ENCODE measurements at places on chromosomes 12 and 14.

- no peak for DNase-seq
Observed at GRCh38 chr12:114636723-114637480, 47.1 kb downstream of the TBX3 start.

DNA sequence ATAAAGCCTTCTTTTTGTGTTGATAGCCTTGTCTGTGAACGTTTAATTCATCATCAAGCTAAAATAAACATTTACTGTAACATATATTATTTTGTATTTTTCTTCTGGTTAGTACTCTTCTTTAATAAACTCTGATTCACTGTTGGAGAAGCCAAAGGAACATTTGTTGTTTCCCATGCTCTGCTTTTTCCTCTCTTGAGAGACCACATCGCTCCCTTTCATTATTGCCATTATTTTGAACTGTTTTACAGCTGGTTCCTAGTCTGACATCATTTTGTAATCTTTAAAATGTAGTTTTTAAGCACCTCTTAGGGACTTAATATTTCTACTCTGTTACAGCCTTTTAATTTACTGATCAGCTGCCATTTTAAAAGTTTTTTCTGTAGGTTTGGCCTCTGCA lies 301.8 kb downstream of the NPAS3 start:
- no peak for DNase-seq

DNA sequence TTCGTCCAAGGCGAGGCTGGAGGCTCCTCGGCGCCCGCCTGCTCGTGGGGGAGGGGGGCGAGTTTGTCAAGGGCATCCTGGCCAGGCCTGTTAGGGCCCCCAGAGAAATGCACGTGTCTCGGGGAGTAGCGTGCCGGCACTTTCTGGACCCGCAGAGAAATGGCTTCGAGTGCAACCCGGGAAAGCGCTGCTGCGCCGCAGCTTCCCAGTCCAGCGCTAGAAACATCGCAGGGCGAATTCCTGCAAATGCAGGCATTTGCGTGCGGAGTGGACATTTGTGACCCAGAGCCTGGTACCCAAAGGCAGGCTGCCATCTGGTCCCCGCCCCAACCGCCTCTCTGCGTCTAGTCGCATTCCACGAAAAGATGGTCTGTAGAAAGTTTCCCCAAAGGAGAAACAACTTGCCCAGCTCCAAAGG lies 756 bp downstream of the LGR5 start:
- peak; percentile 19 for DNase-seq

- no peak for DNase-seq
Observed at GRCh38 chr14:74577247-74577947, 34.6 kb downstream of the LTBP2 start.

DNA sequence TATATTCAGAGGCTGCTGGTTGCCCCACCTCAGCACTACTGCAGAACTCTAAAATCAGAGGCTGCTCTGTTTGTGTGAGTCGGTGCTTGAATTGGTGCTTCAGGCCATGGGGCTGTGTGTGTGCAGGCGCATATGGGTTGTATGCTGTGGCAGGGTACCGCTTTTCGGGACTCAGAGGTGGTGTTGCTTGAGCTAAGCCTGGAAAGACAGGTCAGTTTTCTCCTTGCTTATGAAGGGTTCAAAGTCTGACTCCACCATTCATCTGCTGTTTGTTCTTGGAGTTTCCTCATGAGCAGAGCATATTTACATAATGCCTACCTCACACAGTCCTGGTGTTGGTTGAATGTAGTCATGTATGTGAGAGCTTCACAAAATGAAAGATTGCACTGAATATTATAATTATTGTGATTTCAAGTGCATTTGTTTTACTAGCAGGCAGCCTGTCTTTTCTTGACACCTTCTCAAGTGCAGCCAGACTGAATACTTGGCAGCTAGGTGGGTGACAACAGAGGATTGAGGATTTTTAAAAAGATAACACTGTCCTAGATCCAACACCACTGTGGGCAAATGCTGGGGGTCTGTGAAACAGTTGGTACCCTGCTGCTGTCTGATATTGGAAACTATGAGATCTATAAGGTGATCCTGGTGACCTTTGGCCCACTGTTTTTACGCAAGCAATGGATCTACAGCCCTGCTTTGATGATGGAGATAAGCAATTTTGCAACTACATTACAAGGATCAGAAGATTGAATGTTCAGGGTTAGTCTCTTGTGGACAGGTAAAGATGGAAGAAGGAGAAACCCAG lies 1.0 kb upstream of the ANG start:
- no peak for DNase-seq

DNA sequence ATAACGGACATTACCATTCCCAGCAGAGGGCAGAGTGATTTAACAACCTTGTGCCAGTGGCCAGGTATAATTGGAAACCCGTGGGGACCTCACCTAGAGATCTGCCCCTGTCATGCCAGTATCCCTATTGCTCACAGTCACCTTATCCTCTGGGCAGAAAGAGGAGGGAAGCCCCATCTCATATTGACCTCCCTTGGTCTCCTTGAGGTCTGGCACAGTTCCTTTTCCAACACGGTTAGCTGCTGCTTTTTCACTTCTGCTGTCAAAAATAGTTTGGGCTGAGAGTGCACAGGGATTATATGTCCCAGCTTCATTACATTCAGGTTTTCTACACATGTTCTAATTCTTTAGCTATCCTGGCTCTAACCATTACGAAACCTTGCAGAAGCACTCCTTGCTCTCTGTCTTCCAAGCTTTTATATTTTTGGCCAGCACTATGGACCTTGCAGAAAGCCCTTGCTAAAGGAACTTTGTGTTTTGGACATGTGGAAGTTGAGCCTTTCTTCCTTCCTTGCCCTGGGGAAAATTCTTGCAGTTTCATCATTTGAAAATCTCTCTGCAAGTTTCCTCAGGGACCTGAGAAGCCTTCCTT lies 111.7 kb upstream of the MIS18BP1 start:
- peak; percentile 1 for DNase-seq

DNA sequence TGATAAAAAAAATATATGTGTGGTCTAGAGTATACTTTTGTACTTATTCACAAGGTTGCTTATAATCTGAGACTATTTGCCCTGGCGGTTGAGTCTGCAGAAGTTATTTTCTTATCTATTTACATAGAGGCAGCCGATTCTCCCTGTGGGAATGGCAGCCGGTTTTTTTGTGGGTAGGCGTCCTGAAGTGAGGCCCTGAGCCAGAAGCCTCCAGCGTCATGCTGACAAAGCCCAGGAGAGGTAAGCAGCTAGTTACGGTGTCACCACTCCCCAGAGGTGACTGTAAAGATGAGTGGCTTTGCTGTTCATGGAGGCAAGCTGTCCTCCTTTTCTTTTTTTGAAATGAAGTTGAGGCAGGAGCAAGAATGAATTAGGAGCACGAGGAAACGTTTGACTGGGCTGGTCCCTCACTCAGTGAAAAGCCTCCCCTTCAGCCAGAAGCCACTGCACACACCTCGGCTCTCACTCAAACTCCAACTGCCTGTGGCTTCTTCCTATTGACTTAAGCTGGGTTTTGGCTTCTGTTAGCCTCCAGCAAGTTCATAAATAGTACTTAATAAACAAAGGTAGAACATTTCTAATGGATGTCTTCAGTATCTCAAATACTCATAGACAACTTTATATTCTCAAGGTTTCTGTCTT lies 21.5 kb downstream of the PAX9 start:
- DNase-seq: no peak

GRCh38 chr14:94485944-94486841 lies 10.2 kb upstream of the SERPINA9 start:
- no peak for DNase-seq

GRCh38 chr14:59155886-59156285 lies 32.6 kb upstream of the DAAM1 start:
- DNase-seq: no peak

DNA sequence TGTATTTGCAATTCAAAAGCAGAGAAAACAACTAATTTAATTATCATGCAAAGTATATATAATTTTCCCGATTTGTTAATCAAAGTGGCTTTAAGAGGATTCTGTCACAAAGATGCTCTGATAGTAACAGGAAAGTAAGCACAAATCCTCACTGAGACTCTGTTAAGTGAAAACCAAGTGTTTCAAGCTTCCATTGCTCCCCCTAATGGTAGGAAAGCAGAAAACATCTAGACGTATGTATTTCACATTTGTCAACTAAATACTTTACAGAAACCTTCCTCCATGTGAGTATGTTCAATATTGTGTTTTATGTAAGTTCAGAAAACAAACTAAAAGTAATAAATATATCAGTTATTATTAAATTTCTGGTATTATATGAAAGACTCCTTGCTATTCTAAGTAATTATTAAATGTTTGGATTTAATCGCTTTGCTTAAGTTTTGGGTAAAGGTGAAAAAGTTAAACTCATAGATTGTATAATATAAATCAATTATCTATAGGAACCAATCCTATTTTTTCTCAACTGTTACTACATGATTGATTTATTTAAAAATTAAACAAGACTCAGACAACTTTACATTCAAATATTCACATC lies 1.5 kb upstream of the NTS start:
- DNase-seq: peak; percentile 81

GRCh38 chr12:49341777-49342065 lies 4.7 kb upstream of the C1QL4 start:
- DNase-seq: no peak

- no peak for DNase-seq
Observed at GRCh38 chr14:101408077-101408831, 153.0 kb upstream of the DIO3 start.

DNA sequence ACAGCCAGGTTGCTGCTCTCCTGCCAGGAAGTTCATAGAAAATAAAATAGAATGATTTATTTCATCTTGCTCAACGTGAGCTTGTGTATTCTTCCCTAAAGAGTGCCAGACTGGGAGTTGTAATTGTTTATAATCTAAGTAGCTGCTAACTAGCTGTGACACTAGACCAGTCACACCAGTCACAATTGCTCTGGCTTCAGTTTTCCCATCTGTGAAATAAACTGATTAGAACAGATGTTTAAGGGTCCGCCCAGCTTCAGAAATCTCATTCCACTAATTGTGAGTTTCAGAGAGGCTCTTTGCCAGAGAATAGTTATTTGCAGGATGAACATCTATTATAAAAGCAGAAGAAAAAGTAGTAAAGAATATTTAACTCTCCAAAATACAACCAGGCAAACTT lies 55.6 kb upstream of the ZDHHC17 start:
- DNase-seq: no peak

- DNase-seq: no peak
Observed at GRCh38 chr12:21580748-21581516, 23.7 kb downstream of the GYS2 start.

DNA sequence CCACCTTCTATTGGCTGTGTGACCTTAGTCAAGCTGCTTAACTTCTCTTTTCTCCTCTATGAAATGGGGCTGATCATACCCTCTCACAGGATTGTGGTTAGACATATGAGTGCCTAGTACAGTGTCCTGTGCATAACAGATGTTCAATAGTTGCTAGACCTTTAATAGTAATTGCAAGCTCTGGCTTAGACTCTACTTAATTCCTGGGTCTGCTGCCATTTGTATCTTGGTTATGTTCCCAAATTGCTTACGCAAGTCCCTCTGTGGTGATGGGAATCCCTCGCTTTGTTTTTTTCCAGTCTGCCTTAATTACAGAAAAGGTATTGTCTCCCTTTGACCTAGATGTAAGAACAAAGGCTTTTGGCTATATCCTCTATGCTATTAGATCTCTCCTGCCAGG lies 15.1 kb downstream of the SUDS3 start:
- DNase-seq: no peak

DNA sequence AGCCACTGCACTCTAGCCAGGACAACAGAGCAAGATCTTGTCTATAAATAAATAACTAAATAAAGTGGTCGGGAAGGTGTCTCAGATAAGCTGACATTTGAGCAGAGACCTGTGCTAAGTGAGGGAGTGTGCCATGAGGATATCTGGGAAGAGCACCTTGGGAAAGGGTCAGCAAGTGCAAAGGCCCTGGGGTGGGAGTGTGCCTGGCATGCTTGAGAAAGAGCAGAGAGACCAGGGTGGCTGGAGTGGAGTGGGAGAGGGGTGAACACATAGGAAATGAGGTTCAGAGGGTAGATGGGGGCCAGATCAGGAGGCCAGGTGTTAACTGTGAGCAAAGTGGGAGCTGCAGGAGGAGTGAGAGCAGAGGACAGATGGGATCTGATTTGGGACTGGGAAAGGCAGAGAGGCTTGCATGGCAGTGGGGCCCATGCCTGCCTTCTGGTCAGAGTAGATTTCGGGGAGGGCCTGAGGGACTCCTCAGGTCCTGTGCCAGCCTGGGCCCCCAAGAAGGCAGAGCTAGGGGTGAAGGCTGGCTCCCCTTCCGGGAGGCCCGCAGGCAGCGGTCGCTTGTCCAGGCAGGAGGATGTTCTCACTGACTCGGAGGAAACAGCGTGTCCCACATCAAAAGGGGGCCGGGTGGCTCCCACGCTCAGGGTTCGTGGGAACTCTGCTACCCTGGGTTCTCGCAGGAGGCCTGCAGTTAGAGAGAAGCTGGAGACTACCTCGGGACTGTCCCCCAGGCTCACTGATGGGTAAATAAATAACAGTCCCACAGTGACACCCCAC lies 32.6 kb downstream of the DTX1 start:
- no peak for DNase-seq

DNA sequence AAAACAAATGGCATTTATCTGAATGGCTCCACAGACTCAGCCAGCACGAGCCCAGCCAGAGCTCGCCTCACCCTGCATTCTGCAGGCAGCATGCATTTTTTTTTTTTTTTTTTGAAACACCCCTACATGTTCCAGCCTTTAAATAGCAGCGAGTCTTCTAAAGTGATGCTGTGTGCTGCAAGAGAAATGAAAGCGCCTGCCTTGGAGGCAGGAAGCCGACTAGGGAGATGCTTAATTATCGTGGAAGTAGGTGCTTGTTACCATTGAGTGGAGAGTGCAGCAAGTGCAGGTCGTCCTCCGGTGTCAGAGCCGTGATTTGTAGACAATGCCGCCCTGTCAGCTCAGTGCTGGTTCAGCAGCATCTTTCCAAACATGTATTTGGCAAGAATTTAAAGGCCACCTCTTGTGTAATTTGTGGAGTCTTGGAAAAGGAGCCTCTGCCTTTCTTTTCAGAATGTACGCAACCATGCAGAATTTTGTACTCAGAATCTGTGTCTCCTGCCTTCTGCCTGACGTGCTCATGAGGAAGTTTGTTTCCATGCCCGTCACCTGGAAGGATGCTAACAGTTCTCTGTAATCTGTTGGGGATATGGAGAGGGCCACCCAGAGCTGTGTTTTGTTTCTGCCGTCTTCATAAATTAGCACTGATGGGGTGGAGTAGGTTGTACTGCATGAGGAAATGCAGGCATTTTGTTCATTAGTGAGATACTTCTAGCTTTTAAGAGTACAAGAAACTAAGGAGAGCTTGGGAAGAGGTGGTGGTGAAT lies 345.9 kb upstream of the RGS6 start:
- peak; percentile 53 for DNase-seq

GRCh38 chr14:100078997-100079725 lies 13.9 kb downstream of the EVL start:
- no peak for DNase-seq

DNA sequence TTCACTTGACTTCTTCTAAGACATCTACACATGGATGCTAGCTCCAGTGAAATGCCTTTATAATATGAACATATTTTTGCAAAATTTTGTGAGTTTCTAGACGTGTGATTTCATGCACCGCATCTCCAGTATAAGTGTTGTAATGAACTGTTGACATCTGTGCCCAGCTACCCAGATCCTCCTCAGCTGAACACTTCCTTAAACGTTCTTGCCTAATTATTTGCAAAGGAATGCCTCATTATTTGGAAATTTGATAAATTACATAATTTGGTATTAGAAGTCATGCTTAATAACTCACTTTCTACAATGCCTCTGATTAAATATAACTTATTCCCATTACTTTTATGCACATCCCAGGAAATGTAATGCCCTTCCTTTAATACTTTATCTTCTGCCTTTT lies 14.0 kb downstream of the OR11G2 start:
- DNase-seq: no peak

GRCh38 chr12:119154435-119154818 lies 24.3 kb upstream of the HSPB8 start:
- DNase-seq: no peak

- DNase-seq: no peak
Observed at GRCh38 chr12:80212938-80213645, 113.8 kb downstream of the OTOGL start.
